ENCODE measurements at places on chromosomes 11 and 22.

- no peak for DNase-seq
Observed at GRCh38 chr11:21264125-21264524, 594.7 kb downstream of the NELL1 start.

DNA sequence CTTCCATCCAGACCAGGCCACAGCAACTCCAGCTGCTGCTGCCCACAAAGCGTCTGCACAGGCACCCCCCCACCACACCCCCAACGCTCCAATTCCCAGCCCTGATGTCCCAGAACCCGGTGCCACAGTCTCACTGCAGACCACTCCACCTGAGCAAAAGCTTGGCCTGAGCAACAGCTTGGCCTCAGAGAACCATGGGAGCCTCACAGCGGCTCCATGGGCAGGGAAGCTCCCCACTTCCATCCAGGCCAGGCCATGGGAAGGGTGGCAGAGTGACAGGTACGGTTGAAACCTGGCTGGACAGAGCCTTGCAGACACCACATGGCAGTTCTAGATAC is 13.2 kb downstream of the PLXNB2 start:
- no peak for DNase-seq

GRCh38 chr11:104464691-104465090 is 300.7 kb upstream of the PDGFD start:
- no peak for DNase-seq

GRCh38 chr11:133492895-133493294 is 39.4 kb downstream of the OPCML start:
- no peak for DNase-seq

DNA sequence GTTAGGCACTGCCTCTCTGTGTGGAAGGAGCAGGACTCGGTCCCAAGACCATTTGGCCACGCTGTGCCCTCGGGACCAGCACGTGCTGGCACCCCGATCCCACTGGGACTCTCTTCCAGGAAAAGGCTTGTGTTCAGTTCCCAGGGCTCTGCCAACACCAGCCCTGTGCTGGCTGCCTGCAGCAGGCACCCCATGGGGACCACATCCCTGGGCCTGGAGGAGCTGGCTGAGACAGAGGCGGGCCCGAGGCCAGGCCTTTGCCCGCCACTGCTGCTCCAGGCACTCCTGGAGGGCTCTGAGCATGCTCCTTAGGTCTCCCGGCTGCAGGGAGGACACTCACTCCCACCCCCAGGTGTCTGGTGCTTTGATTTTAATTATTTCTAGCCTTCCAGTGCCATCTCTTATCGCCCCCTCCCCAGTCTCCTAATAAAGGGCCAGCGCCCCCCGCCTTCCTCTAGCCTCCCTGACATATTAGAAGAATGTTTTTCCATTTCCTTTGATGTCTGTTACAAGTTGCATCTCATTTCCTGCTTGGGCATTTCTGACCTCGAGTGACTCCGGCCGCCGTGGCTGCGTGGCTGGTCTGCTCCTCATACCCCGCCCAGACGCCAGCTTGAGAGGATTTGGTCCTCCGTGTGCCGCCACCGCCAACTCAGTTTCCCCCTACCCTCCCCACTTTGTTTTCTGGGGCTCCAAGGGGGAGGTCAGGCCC is 14.4 kb downstream of the CDKN1C start:
- no peak for DNase-seq

All from hematopoietic multipotent progenitor cell treated with erythropoietin and hydrocortisone succinate and interleukin-3 and kit ligand, for 8 days (in vitro differentiated cells).